Effector memory CD4-positive, alpha-beta T cell (primary cell): ENCODE measurements at places on chromosomes 2 and 18.
A peak's percentile ranks its signal among the peaks of the same experiment; 100 is the strongest.

GRCh38 chr18:69830189-69830588 is 117.5 kb downstream of the CD226 start:
- no peak for DNase-seq

DNA sequence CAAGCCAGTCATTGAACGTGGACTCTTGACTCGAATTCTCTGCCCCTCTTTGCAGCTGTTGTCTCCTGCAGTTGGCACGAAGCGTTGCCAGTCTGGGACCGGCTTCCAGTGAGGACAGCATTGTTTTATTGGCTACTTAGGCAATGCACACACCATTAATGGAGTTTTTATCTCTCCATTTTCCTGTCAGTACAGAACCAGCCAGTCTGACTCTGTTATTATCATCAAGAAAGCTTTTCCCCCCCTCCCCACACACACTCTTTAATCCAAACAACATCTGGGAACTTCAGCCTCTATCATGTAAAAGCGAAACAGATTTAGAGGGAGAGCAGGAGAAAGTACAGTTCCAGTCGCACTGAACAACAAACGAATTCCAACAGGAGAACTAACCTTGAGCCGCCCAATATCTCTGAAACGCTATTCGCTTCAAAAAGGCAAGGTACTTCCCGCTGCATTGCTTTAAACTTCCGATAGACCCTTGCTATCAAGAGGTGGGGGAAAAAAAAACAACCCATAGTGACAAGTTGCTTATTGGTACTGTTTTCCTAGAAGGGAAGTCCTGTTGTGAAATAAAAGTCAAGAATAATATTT is 38.2 kb downstream of the ACVR1 start:
- DNase-seq, result no peak

DNA sequence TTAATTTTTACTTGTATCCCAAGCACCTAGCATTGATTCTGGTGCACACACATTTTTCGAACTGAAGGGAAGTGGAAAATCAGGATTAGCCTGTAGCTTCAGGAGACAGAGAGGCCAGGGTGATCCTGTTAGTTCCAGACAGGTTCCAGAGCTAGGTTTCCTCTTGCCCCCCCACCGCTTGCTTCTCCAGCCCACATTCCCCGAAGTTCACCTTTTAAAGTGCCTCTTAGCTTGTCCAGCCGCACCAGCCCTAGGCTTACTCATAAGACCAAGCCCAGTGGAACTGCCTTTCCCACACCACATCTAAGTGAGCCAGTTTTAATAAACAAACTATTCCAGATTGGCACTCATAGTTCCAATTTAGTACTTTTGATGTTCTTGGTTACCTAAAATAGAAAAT is 898.6 kb upstream of the KLHL29 start:
- DNase-seq, result no peak

DNA sequence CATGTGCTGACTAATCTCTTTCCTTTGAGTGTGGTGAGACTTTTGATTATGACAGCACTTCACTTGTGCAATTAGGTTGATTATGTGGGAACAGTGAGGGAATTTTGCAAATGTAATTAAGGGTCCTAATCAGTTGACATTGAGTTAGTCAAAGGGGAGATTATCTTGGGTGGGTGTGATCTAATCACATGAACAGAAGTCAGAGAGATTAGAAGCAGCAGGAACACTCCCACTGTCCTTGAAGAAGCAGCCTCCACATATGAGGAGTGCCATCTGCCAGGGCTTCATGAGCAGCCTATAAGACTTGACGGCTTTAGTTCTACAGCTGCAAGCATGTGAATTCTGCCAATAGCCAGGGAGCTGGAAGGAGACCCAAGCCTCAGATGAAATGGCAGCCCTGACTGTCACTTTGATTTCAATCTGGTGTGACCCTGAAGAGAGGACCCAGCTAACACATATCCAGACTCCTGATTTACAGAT is 89.4 kb upstream of the APCDD1 start:
- DNase-seq, result no peak

DNA sequence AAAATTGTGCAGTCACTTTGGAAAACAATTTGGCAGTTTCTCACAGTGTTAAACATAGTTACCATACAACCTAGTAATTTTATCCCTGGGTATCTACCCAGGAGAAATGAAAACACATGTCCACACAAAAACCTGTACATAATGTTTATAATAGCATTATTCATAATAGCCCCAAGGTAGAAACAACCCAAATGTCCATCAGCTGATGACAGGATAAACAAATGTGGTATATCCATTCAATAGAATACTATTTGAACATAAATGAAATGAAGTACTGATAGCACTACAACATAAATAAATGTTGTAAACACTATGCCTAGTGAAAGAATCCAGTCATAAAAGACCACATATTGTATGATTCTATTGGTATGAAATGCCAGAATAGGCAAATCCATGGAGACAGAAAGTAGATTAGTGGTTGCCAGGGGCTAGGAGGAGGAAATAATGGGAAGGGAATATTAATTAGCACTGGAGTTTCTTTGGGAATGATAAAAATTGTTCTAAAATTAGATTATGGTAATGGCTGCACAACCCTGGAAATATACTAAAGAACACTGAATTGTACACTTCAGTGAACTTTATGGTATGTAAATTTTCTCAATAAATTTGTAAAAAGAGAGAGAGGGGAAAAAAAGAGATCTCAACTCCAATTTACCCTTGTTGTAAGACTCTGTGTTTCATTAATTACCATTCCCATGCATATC is 20.8 kb upstream of the VIT start:
- no peak for DNase-seq

DNA sequence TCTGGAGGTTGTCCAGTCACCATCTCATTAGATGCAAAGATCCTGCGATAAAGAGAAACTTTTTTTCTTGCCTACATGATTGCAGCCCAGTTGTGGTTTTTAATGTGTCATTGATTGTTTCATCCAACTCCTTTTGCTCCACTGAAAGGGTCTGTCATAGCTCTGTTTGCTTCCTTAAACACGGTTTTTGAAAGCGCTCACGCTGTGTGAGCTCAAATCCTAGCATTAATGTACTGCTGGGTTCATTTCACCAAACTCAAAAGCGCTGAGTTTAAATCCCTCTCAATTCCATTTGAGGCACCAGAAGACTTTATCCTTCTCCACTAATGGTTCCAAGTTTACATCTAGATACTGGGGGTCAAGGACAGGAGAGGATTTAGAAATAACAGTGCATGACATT is 53.6 kb downstream of the CDK15 start:
- DNase-seq, result no peak

DNA sequence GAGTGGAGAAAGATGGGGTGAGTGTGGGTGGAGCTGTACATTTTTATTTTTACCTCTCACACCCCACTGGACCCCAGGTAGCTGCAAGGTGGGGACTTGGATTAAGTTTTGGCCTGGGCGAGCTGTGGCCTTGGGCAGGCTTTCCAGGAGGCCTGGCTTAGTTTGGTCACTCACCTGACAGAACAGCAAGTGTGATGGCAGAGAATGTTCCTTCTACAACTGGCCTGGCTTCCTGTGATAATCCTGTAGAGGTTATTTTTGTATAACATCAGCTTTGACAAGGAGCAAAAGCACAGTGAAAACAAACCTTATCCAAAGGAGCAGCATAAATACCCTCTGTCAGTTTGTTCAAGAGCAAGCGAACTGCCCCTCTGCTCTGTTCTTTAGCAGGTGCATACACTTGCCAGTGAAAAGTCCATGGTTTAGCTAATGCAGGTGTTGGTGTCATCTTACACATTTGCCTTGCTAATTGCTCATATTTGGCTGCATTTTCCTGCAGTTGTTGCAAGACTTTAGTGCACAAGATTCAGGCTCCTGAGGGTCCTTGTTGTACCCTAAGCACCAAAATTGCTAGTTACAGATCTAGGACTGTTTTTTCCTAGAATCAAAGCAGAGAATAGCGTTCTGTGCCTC is 6.3 kb downstream of the THNSL2 start:
- no peak for DNase-seq

- DNase-seq, result no peak
These were observed 216.7 kb downstream of the TGIF1 start for GRCh38 chr18:3666526-3667254.

DNA sequence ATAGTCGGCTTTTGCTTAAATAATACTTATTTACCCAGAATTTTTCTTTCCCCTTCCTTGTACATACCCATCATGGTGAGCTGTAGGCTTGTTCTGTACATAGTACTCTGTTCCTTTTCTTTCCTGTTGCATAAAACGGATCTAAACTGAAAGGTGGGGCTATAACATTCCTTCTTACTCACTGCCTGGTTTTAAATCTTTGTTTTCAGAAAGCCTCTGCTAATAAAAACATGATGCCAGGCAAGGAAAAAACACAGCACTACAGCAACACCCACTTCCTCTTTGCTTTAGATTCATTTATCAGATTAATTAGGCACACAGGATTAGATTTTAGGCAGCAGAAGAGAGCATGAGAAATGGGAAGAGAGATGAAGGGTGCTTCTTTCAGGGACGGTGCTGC is 19.6 kb upstream of the STON1 start:
- DNase-seq, result no peak

- DNase-seq, result no peak
These were observed 164.1 kb downstream of the SMAD7 start for GRCh38 chr18:48786455-48787202.

- no peak for DNase-seq
These were observed 66.0 kb upstream of the ACSL3 start for GRCh38 chr2:222794585-222795449.

DNA sequence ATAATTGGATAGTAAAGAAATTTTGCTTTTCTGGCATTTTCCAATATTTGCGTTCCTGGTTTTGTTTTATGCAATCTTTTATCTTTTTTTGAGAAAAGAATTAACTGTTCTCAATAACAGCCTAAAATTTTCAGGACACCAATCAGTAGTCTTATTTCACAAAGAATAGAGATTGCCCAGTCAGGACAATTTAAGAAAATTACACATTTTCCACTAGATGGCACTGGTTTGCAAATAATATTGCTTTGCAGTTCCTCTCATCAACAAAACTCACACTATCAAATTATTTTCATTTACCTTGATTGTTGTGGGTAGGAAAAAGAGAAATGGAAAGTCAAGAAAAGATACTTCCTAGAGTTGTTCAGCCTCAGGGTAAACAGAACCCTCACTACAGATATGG is 2.4 kb upstream of the RBM45 start:
- DNase-seq, result no peak

GRCh38 chr2:105428387-105429018 is 29.7 kb upstream of the FHL2 start:
- no peak for DNase-seq

- DNase-seq, result no peak
These were observed 32.5 kb upstream of the NFU1 start for GRCh38 chr2:69469784-69470183.

DNA sequence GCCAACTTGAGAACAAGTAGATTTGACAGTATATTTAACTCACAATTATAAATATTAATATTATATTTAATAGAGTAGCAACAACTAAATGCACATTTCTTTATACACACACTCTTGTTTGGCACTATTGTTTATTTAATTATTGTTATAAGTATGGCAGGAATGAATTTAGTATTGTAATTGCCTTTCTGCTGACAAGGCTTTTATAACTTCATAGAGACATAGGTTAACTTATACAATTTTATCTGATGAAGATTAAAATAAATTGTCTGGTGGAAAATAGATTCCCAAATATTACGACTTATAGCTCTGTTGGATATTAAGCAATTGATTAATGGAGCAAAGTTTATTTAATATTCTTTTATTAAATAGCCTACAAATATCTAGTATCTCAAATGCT is 347.9 kb upstream of the CDH19 start:
- DNase-seq, result no peak

DNA sequence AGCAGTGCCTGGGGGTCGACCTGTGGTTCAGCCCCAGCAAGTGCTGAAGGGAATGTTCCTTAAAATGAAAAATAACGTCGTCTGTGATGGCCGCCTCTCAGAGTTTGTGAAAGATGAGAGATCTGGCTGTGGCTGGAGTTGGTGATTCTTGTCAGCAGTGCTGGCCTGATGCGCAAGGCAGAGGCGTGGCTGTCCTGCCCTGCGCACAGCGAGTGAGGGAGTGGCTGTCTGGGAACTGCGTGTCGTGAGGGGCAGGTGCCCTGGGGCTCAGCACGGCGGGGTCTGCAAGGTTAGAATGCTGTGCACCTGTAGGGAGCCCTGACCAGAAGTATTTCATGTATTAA is 8.8 kb downstream of the NFATC1 start:
- DNase-seq, result peak; percentile 40

GRCh38 chr2:81206216-81206615 is 901.7 kb upstream of the LRRTM1 start:
- no peak for DNase-seq

DNA sequence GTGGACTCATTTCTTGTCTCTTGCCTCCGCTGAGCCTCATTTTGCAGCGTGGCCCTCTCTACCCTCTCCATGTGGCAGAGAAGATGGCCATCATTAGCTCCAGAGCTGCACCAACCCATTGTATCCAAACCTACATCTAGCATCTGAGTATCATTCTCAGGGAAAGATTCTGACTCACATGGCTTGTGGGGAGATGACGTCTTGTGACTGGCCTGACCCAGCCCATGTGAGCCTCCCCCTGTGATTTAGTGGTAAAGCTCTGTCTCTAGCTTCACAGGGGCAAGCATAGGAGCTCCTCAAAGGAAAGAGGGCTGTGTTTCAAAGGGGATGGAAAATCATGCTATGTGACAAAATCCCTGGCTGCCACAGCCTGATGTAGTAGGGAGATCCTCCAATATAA is 87.4 kb upstream of the RBMS1 start:
- DNase-seq, result no peak

DNA sequence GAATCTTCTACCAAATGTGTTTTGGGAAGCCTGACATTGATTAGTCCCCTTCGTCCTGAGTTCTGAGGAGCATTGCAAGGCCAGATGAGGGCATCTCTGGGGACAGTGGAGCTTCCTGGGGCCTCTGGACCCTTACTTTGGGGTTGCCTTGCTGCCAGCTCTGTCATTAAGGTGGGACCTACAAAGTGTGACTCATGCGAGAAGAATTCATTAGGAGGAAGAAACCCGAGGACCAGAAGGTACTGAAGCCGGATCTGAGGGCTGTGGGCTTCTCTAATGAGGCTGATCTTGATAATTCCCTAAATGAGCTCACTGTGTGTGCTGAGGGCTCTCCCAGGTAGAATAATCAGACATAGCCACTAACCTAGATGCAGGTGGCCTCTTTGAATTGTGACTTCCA is 695 bp upstream of the SCYGR2 start:
- no peak for DNase-seq

GRCh38 chr18:55240978-55241377 is 281.7 kb upstream of the CCDC68 start:
- DNase-seq, result no peak

DNA sequence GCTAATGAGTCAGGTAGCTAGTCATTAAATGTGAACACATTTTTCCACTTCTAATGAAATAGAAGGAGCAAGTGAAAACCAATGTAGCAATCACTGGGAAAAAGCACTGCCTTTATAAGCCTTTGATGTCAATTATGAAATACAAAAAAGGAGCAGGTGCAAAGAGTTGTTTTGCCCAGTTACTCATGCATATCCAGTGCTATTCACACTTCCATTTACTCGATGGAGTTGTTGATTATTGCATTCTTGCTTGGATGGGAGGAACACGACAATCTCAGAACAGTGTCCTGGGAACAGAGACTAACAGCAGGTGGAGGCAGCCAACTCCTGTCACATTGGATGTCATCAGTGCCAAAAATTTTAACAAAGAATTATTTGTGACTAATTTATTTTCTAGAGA is 372.5 kb downstream of the CBLN2 start:
- no peak for DNase-seq

- DNase-seq, result no peak
These were observed 31.3 kb downstream of the NPHP1 start for GRCh38 chr2:110173523-110173922.
